Breast epithelium (tissue), 4 donors: ENCODE measurements at places on chromosomes 7 and 10. TPM values are rescaled to one million over a fixed set of nuclear protein-coding genes. Genes with fewer than 3 reads are reported as not detected.

- no peak for DNase-seq
Measured at GRCh38 chr10:33277135-33277536, 57.3 kb downstream of the NRP1 start.

Gene MEIG1
- total RNA-seq = not detected

DNA sequence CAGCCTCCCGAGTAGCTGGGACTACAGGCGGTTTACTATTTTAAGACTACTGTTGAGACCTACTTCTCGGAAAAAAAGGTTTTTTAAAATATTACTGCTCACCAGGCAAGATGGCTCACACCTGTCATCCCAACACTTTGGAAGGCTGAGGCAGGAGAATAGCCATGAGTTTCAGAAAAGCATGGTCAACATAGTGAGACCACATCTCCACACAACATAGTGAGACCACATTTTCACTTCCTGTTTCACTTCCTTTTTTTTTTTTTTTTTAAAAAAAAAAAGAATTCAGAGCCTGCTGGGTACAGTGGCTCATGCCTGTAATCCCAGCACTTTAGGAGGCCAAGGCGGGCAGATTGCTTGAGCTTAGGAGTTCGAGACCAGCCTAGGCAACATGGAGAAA lies 46.5 kb downstream of the SVOPL start:
- no peak for DNase-seq

DNA sequence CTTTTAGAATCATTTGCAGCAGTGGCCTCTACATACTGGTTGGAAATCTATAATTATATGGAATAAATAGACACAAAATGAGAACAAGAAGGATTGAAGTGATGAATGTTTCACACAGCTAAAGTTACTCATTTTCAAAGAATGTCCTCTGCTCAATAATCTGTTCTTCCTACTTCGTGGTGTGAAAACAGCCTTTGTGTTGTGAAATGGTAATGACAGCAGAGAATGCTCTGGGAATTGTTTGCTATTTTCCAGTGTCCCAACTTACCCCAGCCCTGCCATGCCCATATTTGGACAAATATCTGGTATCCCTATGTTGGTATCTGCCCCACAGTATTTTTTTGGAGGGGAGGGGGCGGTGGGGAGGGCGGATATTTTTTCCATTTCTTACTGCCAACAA lies 130.4 kb downstream of the GLI3 start:
- DNase-seq = no peak

- no peak for DNase-seq
Measured at GRCh38 chr10:22669163-22669711, 45.1 kb downstream of the PIP4K2A start.

GRCh38 chr7:2722591-2722990 lies 34.6 kb downstream of the AMZ1 start:
- DNase-seq = no peak

Gene PRSS2
- total RNA-seq = not detected

Gene CCDC146
- total RNA-seq = 15.5 TPM

DNA sequence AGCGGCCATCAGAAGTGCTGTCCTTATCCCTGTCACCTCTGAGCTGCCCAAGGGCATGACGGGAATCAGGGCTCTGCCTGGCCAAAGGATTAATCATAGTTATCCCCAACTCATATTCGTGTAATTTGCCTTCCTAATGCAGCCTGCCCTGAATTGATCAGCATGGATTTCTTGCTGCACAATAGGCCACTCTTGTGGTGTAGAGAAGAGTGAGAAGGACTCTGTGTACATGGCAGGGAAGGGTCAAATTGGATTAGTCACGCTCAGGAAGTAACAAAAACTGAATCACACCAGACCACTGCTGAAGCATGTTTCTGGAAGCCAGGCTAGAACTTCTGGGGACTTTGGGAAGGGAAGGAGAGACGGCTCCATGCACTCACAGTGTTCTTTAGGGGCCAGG lies 227.0 kb downstream of the BUB3 start:
- DNase-seq = no peak

- no peak for DNase-seq
Measured at GRCh38 chr10:34959321-34959720, 130.8 kb downstream of the CUL2 start.

DNA sequence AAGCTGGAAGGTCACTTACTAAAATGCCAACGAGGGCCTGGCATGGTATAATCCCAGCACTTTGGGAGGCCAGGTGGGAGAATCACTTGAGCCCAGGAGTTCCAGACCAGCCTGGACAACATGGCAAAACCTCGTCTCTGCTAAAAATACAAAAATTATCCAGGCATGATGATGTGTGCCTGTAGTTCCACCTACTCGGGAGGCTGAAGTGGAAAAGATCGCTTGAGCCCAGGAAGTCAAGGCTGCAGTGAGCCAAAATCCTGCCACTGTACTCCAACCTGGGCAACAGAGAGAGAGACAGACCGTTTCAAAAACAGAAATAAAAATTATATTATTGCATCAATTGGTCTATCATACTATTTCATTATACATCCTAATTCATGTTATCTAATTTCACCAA lies 18.1 kb upstream of the FAM53B start:
- DNase-seq = no peak

Gene LSM5
- total RNA-seq = 20.1 TPM

- DNase-seq = no peak
Measured at GRCh38 chr10:11110539-11110938, 92.9 kb downstream of the CELF2 start.

Gene ADARB2
- total RNA-seq = 0.32 TPM

- DNase-seq = no peak
Measured at GRCh38 chr7:66443946-66444345, 184.7 kb upstream of the KCTD7 start.

DNA sequence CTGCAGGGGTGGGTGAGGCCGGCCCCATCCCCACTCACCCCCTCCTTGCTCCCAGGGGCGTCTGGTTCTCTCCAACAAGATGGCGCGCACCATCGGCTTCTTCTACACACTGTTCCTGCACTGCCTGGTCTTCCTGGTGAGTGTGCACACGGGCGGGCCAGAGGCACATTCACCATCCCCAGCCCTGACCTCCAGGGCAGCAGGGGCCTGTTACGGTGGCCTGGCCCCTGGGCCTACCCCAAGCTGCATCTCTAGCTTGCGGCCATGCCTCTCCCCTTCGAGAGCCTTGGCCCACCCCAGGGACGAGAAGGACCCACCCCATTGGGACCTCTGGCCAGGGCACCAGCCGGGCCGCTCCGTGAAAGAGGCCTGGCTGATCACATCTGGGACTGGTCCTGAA lies 4.9 kb upstream of the SH2B2 start:
- DNase-seq = no peak

Gene FXYD4
- not detected for total RNA-seq
